Globus pallidus (tissue), 1 donor: ENCODE measurements at places on chromosomes 3 and 15.

DNA sequence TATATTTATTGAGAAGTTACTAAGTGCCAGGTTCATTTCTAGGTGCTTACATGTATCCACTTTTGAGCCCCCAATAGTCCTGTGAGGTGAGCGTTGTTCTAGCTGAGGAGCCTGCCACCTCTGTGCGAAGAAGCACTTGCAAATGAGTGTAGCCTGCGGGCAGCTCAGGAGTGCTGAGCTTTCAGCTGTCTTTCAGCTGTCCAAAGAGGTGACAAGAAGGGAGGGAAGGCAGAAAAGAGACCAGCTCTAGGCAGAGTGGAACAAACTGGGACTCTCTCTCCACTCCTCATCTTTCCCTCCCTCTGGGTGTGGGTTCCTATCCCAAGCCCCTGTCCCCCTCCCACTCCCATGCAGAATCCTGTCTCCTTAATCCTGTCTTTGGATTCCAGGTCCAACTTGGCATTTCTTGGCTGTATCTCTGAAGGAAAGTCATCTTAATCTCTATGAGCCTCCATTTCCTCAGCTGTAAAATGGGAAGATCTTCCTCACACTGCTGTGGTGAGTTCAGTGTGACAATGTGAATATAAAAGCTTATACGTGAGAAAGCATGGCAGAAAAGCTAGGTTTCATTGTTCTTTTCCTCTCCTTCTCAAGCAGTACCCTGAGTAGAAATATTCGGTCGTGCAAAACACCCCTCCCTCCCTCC is 6.7 kb upstream of the SRP14 start:
- no peak for DNase-seq

DNA sequence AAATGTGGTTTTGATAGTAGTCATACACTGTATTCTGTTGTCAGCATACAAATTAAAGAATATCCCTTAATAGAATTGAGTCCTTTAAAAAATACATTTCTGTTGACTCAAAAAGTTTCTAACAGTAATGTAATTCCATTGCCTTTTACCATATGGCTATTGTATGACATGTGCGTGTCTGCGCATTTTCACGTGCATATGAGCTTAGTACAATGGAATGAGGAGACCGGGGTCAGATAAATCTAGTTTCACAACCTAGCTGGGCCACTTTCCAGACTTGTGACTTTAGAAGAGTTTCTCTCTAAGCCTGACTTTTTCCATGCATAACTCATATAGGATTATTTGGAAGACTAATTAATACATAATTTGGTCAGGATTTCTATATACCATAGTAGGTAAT is 38.7 kb downstream of the ZBTB38 start:
- DNase-seq = no peak

DNA sequence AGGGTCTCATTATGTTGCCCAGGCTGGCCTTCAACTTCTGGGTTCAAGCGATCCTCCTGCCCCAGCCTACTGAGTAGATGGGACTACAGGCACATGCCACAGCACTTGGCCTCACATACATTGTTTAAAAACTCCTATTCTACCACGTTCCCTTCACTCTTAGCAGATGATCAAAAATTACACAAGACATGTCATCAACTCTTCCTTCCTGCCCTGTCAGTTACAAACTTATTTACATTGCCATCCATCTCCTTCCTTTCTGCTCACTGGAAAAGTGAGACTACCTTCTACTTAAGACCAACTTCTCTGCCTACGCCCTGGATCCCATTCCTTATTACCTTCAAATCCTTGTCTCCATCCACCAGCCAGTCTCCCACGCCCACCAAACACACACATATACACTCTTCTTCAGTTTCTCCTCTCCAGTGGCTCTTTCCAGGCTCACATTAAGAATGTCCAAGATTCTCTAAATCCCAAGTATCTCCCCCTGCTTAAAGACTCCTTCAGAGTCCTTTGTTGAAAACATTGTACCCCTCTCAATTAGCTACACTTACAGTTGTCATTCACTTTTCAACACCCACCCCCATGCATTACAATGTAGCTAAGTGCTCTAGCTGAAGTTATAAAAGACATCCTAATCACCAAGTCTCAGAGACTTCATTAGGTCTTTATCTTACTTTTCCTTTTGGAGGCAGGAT is 4.3 kb downstream of the PEAK1 start:
- no peak for DNase-seq

DNA sequence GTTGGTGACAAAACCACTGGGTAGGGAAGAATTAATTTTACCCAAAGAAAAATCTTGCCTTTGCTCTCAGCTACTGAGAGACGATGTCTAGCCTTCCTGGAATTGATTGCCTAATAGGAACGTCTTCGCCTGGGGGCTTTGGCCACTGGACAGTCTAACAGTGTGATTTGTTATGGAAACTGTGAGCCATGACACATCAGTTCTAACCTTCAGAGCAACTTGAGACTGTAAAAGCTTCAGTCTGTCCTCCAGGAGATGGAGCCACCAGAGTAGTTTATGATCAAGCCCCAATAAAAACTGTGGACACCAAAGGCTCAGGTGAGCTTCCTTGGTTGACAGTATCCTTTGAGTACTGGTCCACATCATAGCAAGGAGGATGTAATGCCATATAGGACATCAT is 235.8 kb upstream of the TMCO5A start:
- DNase-seq = no peak
